Stimulated activated CD8-positive, alpha-beta memory T cell treated with anti-CD3 and anti-CD28 coated beads, Interleukin-4, amount 100 ng/mL, for 1 hour (primary cell): ENCODE measurements at places on chromosomes 2 and 18.

DNA sequence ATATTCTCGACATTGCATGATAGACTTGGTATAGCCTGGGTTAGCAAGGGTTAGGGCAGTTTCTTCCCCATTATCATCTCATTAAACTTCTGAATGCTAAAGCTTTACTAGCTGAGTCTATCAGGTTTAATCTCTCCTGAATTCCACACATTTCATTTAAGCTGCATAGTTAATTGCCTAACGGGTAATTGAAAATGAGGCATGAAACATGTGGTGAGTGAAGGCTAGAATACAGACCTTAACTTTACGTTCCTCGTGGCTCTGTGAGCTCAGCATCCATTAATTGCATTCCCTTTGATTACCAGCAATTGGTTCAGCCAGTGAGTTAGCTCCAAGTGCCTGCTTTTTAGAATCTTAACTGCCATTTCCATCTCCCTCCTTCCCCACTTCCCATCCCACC is 126.5 kb upstream of the MEX3C start:
- no peak for DNase-seq

DNA sequence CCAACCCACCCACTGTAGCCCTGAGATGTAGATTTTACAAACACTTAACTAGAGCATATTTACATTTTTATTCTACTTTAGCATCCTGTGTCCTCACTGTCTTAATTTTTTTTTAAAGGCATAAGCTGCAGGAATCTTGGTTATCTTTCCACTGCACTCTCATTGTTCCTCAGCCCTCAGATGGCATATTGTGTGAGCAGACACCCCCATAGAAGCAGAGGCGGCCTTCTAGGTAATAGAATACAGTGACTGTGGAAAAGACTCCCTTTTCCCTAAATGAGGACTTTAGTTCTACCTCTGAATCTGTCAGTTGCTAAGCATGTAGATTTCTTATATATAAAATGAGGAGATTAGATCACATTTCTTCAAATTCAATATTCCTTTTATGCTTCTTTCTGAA is 543.5 kb upstream of the SPHKAP start:
- no peak for DNase-seq

DNA sequence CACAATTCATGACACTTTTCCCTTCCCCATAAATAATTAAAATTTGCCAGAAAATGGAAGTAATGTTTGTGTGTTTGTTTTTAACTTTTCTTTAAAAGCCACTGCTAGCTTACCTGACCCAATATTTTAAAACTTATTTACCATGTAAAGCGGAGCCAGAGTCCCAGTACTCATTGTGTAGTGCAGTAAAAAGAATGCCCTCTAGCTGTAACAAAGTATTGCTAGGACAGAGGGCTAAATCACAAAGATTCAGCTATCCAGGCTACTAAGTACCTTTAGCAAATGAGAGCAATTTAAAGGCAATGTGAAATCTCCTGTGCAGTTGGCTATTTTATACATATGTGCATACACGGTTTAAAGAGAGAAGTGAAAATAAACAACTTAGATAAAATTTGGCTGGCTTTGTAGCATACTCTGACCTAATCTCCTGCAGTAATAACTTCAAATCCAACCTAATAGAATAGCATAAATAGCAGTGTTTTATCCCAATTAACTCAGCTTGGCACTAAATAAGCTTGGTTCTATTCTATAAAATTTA is 997.4 kb upstream of the PIK3C3 start:
- DNase-seq = no peak

DNA sequence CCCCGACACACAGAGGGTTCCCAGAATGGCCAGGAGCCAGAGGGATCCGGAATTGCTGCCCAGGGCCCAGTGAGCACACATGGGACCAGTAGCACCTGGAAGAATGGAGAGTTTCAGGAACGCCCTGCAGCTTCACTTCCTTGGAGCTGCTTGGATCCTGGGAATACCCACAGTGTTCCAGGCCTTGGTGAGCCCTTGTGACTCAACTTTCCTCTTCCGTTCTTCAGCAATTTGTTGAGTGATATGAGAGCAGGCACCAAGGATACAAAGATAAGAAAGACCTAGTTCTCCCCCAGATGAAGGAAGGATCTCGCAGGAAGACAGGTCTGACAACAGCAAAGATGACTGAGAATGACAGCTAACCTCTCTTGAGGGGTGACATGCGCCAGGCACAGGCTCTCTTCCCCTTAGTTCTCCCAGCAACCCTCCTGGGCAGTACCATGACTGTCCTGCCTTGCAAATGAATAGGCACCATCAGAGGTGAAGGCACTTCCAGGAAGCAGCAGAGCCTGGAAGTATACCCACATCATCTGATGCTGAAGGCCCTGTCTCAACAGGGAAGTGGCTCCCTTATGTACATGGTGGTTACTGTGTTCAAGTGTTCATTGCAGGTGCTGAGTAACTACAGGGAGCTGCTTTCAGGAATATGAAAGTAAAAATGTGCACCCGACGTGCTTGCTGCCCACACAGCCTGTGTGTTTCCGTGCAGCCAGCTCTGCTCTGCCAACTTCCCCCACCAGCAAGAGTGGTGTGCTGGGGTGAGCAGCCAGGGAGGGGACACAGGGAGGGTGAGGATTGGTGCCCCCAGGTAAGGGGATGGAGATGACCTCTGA is 116.2 kb downstream of the STPG4 start:
- DNase-seq = no peak

GRCh38 chr18:62284637-62285036 is 40.5 kb upstream of the TNFRSF11A start:
- no peak for DNase-seq

- DNase-seq = no peak
Observed at GRCh38 chr2:126902152-126902835, 3.6 kb downstream of the TEX51 start.

DNA sequence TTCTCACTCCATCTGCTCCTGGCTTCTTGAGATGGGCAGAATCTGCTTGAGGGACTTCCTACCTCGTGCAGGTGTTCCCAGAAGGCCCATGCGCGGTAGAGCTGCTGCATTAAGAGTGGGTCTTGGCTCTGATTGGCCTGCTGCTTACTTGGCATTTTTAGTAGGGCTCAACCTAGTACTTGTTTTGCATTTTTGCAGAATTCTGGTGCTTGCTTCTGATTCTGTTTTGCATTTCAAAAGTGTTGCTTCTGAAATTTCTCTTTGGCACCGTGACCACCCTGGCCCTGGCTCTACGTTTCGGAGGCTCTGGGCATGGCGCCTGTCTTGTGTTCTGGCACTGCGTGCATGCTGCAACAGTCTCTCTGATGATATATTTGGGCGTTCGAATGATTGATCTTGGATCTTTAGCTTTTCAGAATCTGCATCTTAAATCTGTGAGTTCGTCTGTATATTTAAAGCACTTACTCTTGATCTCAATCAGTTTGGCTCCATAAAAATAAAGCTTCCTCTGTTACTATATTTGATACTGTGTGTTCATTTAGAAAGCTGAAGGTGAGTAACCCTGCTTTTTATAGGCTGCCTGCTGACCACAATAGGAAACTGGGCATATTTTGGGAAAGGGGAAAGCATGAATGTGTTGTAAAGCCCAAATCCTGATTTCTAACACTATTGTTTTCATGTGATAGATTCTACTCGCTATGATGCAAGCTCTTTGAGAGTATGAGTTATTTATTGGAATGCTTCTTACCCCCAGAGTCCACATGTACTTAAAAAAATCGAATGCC is 22.2 kb downstream of the EFR3B start:
- DNase-seq = no peak

DNA sequence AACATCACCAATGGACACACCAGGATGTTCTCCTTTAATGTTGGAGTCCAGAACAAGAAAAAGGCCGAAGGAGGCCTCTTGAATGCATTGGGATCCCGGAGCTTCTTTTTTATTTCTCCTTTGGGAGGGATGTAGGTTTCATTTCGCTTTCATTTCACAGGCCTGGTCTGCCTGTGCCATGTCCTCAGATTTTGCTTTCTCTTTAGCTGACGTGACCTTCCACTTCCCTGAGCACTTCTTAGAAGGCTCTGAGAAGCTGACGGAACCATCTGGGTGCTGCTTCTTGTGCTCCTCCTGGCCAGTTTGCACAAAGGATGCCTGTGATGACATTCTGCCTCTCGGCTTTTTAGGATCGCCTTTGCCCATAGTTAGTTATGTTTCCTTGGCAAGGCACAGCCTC is 15.1 kb upstream of the MBOAT2 start:
- no peak for DNase-seq
